ENCODE measurements at places on chromosomes 16 and 17.

DNA sequence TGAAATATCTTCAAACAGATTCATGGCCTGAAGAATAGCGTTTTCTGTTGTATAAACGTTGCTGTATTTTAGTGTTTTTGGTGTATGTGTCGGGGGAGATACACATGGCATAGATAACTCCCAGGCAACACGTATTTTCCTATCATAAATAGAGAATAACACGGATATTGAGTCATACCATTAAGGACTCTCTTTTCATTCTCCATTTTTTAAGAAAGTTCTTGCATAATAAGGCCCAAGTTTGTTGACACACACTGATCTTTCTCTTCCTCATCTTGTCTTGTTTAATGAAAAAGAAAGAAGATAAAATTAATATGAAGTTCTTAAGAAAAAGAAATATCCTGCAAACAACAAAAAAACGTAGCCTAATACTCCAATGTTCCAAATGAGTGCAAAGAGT lies 13.4 kb downstream of the ABCA8 start:
- DNase-seq, result no peak

GRCh38 chr17:49729069-49729468 lies 21.3 kb upstream of the SLC35B1 start:
- DNase-seq, result no peak

DNA sequence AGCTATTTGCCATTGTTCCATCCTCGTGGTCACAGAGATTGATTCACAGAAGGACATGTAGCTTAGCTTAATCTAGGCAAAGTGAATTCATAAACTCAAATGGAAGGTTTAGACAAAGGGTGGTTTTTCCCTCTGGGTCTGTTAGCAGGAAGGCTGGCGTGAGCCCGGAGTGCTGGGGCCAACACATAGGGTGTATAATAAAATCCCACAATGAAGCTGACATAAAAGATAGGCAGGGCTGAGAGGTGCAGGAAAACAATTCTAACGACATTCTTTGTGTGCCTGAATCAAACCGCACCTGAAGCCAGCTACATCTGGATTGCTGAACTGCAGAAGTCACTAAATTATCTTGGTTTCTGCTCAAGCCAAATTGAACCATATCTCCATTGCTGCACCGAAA lies 173.9 kb downstream of the MAF start:
- no peak for DNase-seq

DNA sequence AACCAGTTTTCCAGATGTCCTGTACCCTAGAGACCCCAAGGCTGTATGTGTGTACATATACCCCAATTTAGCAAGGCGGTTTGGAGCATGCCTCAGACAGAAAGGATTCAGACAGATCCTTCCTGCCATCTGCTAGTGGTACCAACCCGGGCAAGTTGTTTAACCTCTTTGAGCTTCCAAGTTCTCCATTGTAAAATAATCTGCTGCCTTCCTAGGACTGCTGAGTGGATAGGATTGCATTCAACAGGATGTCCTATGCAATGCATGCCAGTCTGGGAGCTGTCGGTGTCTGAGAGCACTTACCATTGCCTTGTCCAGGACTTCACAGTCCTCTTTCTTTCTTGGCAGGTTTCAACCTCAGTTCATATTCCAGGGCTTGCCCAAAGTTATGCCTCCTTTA lies 1.9 kb downstream of the CDH13 start:
- DNase-seq, result no peak

DNA sequence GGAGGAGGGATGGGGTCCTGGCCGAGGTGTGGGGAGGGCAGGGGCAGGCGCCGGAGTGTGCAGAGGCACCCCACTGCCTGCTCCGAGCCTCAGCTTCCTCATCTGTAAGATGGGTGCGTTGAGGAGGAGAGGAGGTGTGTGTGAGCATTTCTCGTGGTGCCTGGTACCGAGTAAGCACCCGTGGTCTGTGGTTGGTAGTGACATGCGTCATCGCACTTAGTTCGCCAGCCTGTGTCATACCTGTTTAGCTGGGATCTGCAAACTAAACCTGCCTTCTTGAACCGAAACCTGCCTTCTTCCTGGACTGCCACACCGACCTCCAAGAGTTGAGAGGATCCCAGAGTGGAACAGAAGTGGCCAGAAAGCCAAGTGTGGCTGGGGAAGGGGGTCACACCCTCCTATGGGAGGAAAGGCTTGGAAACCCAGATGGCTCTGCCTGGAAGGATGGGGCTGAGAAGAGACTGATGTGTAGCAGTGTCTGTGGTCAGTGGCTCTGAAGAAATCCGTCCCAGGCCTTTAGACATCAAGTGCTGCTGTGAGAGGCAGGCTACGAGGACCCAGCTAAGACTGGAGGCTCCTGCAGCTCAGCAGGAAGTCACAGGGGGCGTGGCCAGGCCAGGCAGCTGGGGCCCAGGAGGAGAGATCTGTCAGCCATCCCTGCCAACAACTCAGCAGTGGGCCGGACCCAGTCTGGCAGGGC lies 162.6 kb upstream of the PLCG2 start:
- peak; percentile 72 for DNase-seq

DNA sequence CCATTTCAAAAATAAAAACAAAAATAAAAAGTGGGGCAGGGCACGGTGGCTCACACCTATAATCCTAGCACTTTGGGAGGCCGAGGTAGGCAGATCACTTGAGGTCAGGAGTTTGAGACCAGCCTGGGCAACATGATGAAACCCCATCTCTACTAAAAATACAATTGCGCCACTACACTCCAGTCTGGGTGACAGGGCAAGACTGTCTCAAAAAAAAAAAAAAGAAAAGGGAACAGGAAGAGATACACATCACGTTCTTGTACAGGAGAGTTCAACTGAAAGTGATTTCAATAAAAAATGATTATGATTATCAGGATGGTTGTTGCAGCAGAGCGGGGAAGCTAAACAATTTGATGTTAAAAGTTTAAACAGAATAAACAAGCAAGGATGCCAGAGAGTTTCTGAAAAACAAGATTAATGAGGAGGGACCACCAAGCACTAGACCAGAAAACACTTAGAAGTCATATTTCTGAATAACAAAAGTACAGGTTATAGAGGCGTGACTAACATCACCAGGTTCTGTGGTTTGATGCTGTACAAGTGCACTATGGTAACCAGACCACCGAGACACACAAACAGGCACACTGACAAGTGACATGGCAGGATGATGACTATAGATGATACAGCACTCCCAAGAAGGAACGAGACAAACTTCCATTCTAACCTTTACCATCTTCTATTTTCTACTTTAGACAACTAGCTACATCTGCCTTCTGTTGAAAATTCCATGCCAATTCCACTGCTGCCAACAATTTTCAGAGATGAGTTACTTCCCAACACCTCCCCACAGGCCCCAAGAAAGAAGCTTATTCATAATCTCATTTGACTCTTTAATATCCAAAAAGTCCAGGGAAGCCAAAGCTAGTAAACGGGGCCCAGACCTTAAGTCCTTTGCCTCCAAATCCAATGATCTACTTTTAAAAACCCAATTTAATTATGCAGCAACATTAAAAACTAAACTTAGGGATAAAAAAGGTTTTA lies 11.8 kb downstream of the DNAJA2 start:
- no peak for DNase-seq
